ENCODE measurements at places on chromosomes 5 and 9.

GRCh38 chr5:147780924-147781573, 1.5 kb downstream of the JAKMIP2 start:
- H3K4me1 ChIP-seq = no peaks in the 10 kb centered on the region
- H3K27ac ChIP-seq = no peak overlapping the region
- H3K27me3 ChIP-seq = no peaks in the 10 kb centered on the region
- H3K36me3 ChIP-seq = no peaks in the 10 kb centered on the region

- no peak for DNase-seq
- H3K27ac ChIP-seq = no peak overlapping the region
- H3K36me3 ChIP-seq = no peaks in the 10 kb centered on the region
- no peaks in the 10 kb centered on the region for H3K4me1 ChIP-seq
- H3K4me3 ChIP-seq = no peak overlapping the region
- H3K27me3 ChIP-seq = no peaks in the 10 kb centered on the region
Observed at GRCh38 chr9:105854783-105855724, 160.7 kb downstream of the TMEM38B start.

GRCh38 chr5:60196385-60197113, 303.0 kb upstream of the PDE4D start:
- no peak overlapping the region for H3K4me3 ChIP-seq
- DNase-seq = no peak
- H3K27me3 ChIP-seq = no peaks in the 10 kb centered on the region

- H3K27me3 ChIP-seq = no peaks in the 10 kb centered on the region
- DNase-seq = no peak
- H3K4me1 ChIP-seq = no peaks in the 10 kb centered on the region
Observed at GRCh38 chr9:91207729-91208418, 153.8 kb downstream of the AUH start.

DNA sequence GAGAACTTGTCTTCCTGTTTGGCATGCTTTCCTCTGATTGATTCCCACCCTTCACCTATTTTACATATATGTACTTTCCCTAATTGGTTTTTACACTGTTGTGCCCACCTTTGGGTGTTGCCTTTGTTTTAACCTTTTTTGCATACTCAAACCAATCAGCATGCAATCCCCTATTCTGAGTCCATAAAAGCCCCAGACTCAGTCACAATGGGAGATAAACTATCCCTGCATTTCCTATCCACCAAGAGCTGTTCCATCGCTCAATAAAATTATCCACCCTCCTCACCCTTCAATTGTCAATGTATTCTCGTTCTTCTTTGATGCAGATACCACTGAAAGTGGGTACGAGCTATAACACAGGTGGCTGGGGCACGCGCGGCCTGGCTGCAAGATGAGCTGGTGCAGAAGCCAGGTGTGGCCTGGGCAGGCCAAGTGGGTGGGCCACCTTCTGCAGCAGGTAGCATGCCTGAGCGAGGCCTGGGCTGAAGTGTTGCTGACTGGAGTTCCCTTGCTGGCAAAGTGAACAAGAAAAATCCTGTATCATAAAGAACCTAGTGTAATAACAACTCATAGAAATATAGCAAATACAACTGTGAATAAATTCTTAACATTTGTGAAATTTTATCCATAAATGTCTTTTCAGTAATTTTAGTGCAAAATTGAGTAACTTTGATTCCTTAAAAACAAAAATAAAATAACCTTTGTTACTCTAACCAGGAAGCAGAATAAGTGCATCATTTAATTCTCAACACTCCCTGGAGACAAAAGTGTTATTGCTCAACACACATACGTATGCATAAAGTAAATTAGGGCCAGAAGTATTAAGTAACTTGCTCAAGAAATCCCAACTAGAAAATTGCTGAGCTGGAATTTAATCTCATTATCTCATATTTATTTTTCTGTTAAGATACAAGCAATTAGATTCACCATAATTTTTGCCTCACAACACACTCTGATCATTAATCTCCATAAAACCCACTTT, 685.3 kb upstream of the EDIL3 start:
- H3K27ac ChIP-seq = no peak overlapping the region
- no peak for DNase-seq
- H3K27me3 ChIP-seq = no peaks in the 10 kb centered on the region
- no peak overlapping the region for H3K4me3 ChIP-seq
- no peaks in the 10 kb centered on the region for H3K4me1 ChIP-seq
- H3K36me3 ChIP-seq = no peaks in the 10 kb centered on the region

- H3K27ac ChIP-seq = peak overlapping the region; percentile 54
- peaks cover 71% of the 10 kb centered on the region for H3K4me1 ChIP-seq
Observed at GRCh38 chr9:121640076-121640475, 11.4 kb upstream of the DAB2IP start.

DNA sequence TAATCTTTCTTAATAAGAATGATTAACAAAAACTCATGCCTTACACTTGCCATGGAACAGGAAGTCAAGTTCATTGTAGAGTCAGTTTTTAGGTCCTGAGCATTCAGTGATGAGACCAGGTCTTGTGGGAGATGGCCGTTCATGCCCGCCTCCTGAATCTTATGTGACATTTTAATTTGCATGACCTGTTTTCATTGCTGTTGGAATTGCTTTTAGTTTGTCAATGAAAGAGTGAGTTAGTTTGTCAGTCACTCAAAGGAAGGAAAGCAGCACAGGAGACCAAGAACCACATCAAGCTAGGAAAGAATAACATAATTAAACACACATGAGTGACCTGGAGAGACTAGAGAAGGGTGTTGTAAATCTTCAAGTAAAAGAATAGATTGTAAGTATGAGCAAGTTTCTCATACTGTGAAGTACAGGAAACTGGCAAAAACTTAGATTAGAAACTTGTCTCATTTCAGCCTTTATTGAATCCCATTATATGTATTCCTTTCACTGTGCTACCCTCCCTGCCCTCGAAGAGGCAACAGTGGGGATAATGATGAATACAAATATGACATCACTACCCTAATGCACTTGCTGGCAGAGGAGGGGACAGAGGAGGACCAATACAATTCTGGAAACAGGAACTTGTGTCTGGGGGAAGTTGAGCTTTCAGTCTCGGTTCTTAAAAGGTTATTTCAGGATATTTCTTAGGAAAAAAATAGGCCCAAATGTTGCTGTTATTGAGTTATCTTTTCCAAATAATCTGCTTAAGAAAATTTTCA, 64.3 kb upstream of the C6 start:
- no peaks in the 10 kb centered on the region for H3K27me3 ChIP-seq
- H3K4me3 ChIP-seq = no peak overlapping the region
- DNase-seq = no peak
- no peak overlapping the region for H3K27ac ChIP-seq
- no peaks in the 10 kb centered on the region for H3K36me3 ChIP-seq
- no peaks in the 10 kb centered on the region for H3K4me1 ChIP-seq

DNA sequence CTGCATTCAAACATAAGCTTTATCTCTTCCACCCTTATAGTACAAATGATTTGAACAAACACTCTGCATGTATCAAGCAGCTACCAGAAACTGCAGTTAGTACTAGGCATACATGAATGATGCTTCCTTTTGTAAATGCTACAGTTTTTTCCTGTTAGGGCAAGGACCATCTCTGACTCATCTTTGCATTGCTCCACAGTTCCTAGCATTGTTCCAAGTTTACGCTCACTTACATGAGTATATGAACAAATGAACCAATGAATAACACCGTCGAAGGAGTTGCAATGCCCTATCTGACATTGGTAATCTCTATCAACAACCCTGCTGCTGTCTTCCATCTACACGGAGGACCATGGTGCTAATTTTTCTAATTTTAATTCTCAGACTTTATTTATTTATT, 2.1 kb upstream of the ALDH7A1 start:
- no peaks in the 10 kb centered on the region for H3K4me1 ChIP-seq
- no peaks in the 10 kb centered on the region for H3K27me3 ChIP-seq
- no peak for DNase-seq
- H3K36me3 ChIP-seq = peaks cover 4% of the 10 kb centered on the region
- no peak overlapping the region for H3K4me3 ChIP-seq
- no peak overlapping the region for H3K27ac ChIP-seq

DNA sequence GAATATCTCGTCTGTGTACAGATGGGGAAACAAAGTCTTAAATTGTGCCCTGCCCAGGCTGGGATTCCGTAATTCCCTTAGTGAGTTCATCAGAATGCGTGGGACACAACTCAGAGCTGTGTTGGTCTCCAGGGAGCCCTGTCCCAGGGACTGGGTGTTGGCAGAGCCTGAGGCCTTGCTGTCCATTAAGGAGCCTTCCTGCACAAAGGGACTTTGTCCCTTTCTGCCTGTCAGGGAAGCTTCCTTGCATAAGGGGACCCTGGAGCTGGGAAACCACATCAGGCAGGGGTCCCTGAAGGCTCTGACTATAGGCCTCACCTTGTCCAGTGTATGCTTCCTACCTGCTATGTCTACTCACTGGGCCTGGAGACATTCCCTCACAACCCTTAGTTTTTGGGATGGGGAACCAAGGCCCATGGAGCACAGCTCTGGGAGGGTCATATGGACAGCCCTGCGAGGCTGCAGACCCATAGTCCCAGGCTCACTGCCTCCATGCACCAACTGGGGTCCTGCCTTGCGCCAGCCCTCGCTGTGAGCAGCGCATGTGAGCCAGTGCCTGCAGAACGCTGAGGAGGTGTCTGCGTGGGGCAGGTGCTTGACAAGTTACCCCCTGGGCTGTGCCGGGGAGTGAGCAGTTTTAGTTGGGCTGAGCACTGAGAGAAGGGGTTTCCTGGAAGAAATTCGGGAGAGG, 1.6 kb downstream of the CARD19 start:
- no peaks in the 10 kb centered on the region for H3K36me3 ChIP-seq
- no peak for DNase-seq
- H3K27me3 ChIP-seq = no peaks in the 10 kb centered on the region
- peaks cover 58% of the 10 kb centered on the region for H3K4me1 ChIP-seq

GRCh38 chr9:127928676-127929624, 1.6 kb downstream of the PIP5KL1 start:
- H3K27ac ChIP-seq = no peak overlapping the region
- DNase-seq = no peak
- H3K27me3 ChIP-seq = peaks cover 16% of the 10 kb centered on the region
- H3K36me3 ChIP-seq = no peaks in the 10 kb centered on the region
- H3K4me3 ChIP-seq = no peak overlapping the region

DNA sequence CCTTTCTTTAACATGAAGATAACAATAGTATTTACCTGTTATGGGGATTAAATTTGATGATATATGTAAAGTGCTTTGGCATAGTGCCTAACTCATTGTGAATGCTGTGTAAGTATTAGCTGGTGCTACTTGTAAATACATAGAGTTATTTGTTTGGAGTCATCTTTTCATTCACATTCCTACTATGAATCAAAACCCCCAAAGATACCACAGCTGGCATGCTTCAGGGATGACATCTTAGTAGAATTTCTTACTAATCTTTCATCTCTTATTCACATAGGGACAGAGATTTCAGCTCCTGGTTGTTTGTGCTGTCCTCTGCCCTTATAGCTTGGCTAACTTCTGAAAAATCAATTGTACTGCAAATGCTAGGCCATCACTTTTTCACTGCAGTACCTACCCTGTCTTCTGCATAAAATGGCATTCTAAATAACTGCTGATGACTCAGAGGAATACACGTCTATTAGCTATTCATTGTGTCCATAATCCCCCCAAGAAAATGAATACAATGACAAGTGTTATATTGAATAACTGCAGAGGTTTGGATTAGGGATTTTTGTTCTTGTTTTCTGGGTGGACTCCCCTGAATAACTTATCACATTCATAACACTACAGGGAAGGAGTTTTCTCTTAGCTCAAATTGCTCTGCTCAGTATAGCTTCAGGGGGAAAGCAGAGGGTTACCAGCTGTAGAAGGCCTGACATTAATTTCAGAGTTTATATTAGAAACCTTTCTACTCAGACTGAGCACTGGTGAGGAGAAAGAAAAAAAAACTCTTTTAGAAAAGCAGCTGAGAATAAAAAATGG, 192.2 kb upstream of the C9orf72 start:
- DNase-seq = no peak
- H3K36me3 ChIP-seq = no peaks in the 10 kb centered on the region
- H3K4me3 ChIP-seq = no peak overlapping the region
- H3K27me3 ChIP-seq = no peaks in the 10 kb centered on the region
- H3K27ac ChIP-seq = no peak overlapping the region
- no peaks in the 10 kb centered on the region for H3K4me1 ChIP-seq

DNA sequence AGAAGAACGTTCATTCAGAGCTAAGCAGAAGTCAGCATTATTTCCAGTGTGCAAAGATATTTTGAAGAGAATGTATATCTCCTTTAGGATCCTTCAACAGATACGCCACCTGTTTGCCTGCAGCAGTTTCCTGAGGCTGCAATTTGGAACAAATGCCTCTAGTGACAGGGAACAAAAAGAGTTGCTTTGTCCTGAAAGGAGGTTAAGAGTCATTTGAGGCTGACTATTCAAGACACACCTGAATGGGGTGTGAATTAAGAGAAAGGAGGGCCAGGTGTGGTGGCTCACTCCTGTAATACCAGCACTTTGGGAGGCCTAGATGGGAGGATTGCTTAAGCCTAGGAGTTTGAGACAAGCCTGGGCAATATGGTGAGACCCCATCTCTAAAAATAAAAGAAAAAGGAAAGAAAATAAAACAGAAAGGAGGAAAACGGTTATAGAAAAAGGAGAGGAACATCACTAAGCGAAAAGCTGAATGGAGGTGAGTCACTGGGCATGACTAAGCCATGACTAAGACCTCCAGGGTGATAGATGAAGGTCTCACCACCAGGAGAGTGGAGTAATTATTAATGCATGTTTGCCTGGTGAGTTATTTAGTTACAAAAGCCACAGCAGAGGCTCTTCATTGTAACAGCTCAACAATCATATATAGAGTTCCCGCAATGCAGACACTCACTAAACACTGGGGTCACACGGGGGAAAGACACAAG, 255.2 kb upstream of the TNC start:
- no peak overlapping the region for H3K27ac ChIP-seq
- DNase-seq = no peak
- H3K27me3 ChIP-seq = no peaks in the 10 kb centered on the region
- no peak overlapping the region for H3K4me3 ChIP-seq
- H3K4me1 ChIP-seq = no peaks in the 10 kb centered on the region
- H3K36me3 ChIP-seq = no peaks in the 10 kb centered on the region

GRCh38 chr9:77982581-77983319, 48.9 kb downstream of the GNAQ start:
- no peaks in the 10 kb centered on the region for H3K36me3 ChIP-seq
- no peak overlapping the region for H3K4me3 ChIP-seq
- peaks cover 27% of the 10 kb centered on the region for H3K4me1 ChIP-seq
- no peak for DNase-seq

DNA sequence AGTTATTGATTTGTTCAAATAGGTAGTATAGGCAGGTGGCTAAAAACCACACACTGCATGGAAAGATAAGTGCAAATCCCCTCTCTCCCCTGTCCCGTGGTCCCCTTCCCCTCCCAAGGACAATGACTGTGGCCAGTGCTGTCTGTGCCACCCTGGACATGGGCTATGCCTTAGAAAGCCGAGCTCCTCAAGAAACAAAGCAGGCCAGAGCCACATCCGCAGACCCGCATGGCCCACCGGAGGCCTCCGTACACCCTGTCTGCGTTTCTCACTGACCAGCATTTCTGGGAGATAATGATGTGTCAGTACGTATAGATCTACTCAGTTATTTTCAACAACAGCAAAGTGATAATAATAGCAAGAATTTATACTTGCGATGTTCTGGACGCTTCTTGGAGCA, 16.3 kb downstream of the TSPAN17 start:
- H3K4me1 ChIP-seq = peaks cover 7% of the 10 kb centered on the region
- DNase-seq = no peak
- H3K36me3 ChIP-seq = no peaks in the 10 kb centered on the region
- H3K27ac ChIP-seq = no peak overlapping the region
